ENCODE measurements at places on chromosomes 7 and 10.
A peak's percentile ranks its signal among the peaks of the same experiment; 100 is the strongest.

DNA sequence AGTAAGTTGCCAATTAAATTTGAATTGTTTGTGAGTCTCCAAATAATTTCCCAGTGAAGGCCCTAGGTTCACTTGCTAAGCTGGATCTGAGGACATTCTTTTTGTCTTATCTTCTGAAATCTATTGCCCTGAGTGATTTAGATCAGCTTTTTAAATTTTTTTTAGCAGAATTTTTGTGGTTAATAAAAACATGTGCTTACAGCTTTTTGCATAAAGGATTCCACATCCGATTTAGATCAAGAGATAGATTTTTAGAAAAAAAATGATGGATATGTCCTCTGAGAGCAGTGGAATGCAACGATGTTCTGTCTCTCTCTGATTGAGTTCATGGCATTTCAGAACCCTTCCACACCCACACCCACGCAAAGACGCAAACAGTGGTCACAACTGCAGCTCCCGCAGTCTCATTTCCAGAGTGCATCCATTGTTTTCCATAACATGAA lies 358.8 kb downstream of the SUGCT start:
- DNase-seq, result no peak

DNA sequence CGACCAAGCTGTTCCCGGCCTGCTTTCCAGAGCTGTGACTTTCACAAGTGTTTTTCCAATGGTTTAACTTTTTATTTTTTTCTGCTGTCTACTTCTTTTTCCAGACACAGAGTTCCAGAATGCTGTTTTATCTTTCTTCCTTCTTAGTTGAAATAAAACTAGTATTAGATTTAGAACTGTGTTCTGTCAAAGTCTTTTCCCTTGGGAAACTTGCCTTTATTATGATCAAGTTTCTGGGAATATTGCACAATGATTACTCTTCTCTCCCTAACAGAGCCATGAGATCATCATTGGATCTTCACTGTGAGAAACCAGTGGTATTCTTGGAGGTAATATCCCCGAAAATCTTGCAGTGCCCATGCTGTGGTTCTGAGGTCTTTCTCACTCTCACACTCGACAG lies 104.9 kb upstream of the KCND2 start:
- no peak for DNase-seq

GRCh38 chr7:108004220-108005142 lies 1.5 kb upstream of the LAMB1 start:
- no peak for DNase-seq

GRCh38 chr7:72408966-72409637 lies 3.0 kb downstream of the CALN1 start:
- DNase-seq, result no peak

GRCh38 chr7:135859538-135859937 lies 110.9 kb upstream of the FAM180A start:
- no peak for DNase-seq

DNA sequence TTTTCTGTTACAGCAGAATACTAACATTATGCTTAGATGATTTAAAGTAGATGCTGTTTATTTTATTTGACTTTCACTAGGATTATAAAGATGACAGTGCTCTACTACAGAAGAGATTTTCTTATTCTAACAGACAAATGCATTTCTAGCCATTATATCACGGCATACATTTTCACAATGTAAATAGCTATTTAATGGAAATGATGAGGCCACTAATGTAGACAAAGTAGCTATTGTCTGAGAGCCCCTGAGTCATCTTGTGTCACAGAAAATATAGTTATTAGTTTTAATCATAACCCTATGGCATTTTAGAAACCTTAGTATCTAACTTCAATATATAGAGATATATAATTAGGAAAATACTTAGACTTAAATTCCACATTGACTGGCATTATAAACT lies 158.0 kb upstream of the AHR start:
- no peak for DNase-seq

DNA sequence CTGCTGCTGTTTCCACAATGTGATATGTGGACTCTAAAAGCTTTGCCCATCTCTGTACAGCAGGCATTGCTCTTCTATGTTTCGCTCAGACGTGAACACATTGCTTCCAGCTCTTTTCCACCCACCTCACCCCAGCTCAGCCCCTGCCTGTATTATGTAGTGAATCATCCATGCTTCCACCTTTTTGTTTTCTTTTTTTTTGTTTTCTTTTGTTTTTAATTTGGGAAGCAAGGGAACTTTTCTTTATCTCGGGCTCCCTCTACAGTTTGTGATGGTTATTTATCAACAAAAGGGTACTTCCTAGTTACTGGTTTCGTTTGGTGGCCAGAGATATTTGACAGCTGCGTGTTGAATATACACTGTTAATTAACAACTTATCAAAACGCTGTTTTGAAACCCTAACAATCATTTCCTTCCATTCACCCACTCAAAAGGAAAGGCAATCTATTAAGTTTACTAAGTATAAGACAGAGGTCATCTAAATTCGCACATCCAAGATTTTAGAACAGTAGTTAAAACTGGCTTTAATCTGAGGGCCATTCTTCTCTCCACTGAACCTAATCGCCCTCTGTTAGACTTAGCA lies 127.9 kb upstream of the STK17A start:
- DNase-seq, result no peak

- DNase-seq, result no peak
Observed at GRCh38 chr7:107551936-107552335, 11.8 kb downstream of the COG5 start.

DNA sequence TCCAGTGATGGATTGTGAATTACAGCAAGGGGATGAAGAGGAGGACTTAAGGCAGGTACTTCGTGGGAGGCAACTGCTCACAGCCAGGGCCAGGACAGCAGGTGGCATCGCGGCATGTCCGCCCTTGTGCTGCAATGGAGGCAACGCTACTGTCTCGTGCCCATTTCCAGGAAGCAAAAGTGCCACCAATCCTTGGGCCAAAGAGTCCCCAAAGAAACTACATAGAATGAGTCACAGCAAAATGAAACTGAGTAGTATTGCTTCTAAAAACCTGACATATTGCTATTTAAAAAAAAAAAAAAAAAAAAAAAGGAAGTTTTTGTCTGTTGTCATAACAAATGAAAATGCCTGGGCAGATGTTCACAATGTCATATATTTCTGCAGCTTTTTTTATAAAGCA lies 46.6 kb downstream of the RSU1 start:
- no peak for DNase-seq

DNA sequence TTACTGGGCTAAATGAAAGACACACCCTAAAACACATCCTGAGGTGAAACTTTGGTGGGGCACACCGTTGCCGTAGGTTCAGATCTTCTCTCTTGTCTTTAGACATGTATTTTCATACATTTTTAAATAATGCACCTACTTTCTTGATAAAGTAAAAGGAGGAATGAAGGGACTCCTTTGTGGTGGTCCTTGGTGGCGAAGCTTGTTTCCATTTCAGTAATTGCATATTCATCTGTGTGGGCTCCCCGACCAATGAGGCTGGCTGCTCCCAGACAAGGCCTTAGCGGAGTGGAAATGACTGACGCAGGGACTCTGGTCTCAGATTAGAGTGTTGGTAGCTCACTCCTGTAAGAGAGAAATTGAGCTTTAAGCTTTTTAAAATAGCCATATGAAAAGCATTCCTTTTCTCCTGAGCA lies 815 bp downstream of the CCSER2 start:
- peak; percentile 71 for DNase-seq

DNA sequence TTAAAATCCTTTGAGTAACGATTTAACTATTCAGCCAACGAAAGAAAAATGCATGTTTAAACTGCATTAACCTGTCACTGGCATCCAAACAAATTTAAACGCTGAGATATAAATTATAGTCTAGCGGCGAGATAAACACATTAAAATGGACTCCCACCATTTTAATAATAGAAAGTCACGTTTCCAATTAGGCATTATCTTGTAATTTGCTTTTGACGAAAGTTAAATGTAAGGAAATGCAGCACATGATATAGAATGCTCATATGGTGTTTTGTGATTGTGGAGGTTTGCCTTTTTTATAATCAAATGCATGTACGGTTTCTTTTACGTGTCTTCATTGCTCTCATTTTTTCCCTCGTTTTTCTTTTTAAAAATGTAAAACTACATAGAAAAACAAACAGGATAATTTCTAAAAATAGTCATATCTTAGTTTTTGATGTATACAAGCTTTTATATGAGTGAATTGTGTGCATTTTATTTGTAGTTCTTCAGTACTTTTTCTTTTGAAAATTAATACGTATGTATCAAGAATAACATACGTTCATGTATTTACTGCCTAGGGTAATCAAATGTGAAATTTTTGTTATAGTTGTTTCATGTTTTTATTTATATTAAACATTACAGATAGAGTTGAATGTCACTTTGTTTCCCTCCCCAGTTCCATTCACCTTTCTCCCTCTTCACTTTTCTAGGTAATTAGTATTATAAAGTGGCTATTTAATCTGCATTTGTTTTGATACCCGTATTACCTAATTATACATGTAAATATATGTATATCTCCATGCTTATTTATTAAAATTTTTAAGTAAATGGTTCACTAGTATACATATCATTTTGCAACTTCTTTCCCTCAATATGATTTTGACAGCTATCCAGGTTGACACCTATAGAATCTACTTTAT lies 1.1 kb upstream of the KLF14 start:
- no peak for DNase-seq

DNA sequence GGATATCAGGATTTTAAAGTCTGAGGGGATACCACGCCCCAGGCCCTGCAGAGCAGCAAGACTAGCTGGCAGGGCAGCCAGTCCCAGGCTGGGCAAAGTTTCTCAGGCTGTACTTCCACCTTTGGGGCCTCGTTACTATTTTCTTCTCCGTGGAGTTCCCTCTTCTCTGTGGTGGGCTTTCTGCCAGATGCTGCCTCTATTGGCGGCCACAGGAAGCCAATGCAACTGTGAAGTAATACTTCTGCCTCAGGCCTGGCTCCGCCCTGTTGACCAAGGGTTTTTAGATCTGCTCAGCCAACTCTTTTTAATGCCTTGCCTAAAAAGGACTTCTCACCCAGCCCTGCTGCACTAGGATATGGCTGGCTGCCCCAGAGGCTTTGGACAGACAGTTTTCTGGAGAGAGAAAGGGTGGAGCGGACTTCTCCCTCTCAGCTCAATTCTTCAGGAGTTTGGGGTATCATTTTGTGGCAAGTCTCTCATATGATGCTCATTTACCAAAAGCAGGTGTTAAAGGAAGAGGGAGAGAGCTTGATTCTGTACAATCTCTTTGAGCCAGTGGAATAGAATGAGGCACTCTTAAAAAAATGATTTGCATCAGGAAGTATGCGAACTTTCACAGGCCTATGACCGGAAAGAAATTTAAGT lies 67.4 kb downstream of the HHEX start:
- DNase-seq, result no peak

DNA sequence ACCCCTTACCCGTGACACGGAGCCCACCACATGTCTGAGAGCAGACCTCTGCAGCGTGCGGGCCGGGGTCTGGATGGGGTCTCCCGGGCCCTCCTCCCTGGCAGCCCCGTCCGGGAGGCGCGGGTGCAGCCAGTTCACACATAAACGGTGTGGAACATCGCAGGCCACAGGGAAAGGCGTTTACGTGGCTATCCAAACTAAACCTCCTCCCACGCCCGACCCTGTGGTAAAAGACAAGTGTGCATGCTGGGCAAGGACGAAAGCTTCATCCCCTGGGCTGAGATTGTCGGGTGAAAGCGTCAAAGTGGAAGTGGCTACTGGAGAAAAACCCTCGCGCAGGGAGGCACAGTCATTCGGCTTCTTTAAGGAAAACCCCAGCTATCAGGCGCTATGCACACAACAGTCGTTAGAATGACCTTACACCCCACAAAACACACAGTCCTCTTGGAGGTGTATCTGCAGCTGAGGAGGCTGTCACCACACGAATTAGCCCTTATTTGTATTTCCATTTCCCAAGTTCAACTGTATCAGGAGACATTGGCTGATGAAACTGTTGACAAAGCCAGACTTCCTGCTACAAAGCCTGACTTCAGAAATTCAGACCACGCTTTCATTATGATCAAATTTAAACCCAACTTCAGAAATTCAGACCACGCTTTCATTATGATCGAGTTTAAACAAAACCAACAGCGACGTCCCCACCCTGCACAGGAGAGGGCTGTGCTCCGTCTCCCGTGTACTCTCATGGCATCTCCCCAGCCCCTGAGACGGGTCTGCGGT lies 15.3 kb downstream of the GPER1 start:
- DNase-seq, result peak; percentile 58

- no peak for DNase-seq
Observed at GRCh38 chr7:115822380-115822779, 208.2 kb downstream of the TFEC start.

DNA sequence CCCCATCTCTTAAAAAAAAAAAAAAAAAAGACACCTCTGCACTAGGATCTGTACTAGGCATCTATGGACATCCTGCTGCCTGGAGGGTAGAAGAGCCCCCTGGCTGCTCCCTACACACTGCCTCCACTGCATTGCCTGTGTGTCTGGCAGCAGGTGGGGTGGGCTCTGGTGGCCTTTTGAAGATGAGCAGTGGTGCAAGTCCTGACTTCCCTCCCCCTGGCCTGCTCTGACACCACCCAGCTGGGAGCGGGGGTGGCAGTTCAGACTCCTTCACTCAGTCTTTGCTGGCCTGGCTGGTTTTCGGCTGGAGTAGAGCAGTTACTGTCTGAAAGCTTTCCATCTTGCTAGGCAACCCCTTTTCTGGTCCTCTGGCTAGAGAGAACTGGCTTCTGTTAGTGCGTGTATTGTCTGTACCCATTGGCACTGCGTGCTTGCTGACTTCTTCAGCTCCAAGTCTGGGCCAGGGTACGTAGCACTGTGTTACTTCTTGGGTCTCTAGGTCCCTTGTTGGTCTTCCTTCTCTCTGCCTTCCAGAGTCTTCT lies 17.6 kb downstream of the C10orf62 start:
- no peak for DNase-seq

GRCh38 chr10:75342397-75342796 lies 59.2 kb downstream of the ZNF503 start:
- DNase-seq, result no peak

DNA sequence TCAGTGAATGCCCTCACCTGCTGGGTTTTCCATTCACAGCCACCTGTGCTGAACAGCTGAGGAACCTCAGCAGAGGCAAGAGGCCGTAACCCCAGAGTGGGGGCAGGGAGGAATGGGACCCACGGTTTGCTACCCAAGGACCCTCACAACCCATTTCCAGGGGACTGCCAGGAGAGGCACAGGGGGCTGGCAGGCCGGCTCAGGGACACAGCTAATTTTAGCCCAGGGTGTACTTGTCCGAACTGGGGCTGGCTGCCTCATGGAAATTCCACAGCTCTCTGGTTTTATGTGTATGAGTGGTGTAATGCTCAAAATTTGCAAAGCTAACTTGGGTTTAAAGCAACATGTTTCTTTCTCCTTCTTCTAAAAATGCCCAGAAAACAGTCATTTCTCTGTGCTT lies 42.2 kb downstream of the MINDY4 start:
- DNase-seq, result no peak

- no peak for DNase-seq
Observed at GRCh38 chr10:58546722-58547445, 34.2 kb downstream of the BICC1 start.

GRCh38 chr10:28778524-28778923 lies 101.2 kb downstream of the BAMBI start:
- DNase-seq, result no peak

DNA sequence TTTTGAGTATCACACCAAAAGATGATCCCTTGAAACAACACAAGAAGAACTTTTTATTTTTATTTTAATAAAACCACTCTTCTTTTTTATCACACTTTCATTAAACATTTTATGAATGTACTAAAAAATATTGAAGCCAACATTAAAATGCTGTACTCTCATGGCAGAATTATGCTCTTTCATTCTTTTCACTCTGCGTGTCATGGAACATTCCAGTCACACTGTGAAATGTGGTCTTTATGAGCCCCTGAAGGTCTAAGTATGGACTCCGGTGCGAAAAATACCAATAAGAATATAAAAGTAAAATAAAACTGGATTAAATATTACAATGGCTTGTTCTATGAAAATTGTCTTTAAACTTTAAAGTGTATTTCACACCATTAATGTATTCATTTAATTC lies 148.4 kb downstream of the TMEM26 start:
- no peak for DNase-seq

Data from T-helper 2 cell treated with Interferon-gamma antibody and Interleukin-4, amounts not matched to agents 5 μg/mL and 100 μg/mL, for 36 hours (primary cell).